Femur (tissue), 1 donor: ENCODE measurements at places on chromosomes 1 and 21.

DNA sequence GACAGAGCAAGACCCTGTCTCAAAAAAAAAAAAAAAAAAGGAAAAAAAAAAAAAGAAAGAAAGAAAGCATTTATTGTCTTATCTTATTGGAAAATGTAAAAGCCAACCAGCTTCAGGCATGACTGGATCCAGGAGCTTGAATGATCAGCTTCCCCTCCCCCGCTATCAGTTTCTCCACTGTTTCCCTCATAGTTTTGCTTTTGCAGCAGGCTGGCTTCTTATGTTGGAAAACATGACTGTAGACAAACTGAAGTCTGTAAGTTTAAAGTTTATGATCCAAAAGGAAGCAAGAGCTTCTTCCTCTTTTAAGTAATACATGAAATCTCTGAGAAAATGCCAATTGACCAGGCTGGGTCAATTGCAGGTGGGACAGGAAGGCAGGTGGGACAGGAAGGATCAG, 52.2 kb downstream of the FHAD1 start:
- no peak for DNase-seq

DNA sequence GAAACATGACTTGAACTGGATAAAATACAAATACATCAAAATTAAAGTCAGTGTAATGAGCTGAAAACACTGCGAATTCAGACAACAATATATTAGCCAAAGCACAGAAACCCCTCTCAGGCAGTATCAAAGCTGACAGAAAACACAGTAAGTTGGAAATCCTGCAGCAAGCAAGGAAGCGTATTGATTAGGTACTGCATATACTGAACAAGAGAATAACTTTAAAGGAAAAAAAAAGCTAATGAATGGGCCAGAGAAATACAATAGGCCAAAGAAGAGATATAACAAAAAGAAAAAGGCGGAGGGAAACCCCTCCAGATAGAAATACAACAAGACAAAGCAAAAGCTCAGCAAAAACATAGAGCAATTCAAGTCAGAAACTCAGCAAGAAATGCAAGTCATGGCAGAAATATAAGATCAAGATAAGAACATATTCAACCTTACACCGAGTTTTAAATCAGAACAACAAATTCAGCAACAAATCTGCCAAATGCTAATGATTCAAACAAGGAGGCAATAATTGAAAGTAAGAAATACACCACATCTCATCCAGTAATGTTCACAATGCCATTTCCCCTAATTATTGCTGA, 299.0 kb downstream of the USH2A start:
- no peak for DNase-seq

- no peak for DNase-seq
Observed at GRCh38 chr1:189275796-189276195, 1201.9 kb downstream of the BRINP3 start.

DNA sequence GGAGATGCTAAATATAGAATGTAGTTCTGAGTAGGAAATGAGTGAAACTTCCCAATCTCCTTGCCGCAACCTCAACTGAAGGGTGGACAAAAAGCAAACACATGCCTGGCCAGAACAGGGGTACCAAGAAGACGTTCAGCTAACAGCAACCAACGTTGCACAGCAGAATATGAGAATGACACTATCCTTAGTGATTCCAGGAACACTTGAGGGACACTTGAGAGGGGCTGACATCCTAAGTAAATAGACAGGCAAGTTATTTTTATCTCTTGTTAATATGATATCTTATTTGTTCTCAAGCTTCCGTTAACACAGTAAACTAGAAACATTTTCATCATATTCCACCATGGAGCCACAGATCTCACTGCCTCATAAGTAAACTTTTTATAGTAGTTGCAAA, 908 bp downstream of the KRTAP19-1 start:
- no peak for DNase-seq

- DNase-seq: no peak
Observed at GRCh38 chr21:25366116-25366515, 241.2 kb downstream of the MRPL39 start.

DNA sequence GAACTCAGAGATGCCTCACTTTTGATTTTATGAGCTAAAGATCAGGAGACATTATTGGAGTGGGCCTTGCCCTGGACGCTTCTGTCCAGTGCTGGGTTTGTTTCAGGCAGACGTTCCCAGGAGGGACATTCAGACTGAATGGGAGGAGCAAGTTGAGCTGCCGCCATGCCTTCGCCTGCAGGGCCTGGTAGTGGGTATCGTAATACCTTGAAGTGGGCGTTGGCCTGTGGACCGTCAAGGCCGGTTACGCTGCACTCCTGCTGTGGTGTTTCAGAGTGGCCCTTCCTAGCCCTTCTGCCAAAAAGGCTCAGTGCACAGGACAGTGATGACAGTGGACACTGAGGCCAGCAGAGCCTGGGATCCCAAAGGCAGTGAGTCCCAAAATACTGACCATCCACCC, 1.6 kb downstream of the FAM3B start:
- no peak for DNase-seq

GRCh38 chr1:1462318-1462966, 9.1 kb upstream of the ATAD3B start:
- no peak for DNase-seq

DNA sequence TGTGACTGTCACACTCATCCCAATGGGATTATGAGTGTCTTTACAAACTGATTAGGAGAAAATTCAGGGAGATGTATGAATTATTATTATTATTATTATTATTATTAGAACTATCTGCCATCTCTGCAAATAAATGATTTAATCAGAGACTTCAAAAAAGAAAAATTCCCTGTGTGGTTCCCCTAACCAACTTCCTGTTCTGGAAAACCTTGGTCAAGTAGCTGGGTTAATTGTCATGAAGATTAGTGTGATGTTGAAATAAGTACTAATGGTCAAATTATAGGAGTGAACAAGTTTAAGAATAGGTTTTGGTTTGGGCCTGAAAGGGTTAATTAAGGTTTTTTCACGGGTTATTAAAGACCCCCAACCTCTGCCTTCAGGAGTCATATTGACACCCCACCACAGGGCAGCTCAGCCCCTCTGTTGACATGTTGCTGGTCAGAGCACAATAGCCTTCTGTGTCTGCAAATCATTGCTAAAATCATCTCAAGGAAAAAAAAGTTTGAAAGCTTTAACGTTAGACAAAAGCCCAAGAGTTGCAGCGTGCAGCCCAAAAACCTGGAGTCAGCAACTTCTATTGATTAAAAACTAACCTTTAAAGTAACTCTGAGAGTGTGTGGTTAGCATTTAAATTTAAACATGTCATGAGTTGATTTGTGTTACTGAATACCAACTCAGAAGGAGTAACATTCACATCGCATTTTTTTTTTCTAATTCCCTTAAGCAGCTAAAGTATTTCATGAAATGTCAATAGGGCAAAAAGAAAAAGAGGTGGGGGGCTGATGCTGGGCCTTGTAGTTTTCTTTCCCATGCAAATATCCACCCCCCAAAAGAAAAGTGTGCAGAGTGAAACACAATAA, 272.5 kb downstream of the TM2D1 start:
- DNase-seq: no peak

DNA sequence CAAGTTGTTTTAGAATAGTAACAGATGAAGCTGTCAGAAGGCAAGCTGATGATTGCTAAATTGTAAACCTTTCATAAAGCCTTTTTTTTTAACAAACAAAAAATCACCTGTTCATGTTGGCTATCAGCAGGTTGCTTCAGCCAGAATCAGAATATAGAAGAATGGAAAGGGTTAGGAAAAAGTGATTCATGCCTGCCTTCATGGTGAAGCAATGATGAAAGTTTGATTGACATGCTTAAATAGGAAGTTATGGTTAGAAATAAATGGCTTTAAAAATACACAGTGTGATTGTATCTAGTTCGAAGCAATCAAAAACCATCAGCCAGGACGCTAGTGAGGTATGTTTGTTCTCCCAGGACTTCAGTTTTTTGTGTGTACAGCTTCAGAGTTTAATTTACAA, 37.9 kb downstream of the GABPA start:
- DNase-seq: no peak

DNA sequence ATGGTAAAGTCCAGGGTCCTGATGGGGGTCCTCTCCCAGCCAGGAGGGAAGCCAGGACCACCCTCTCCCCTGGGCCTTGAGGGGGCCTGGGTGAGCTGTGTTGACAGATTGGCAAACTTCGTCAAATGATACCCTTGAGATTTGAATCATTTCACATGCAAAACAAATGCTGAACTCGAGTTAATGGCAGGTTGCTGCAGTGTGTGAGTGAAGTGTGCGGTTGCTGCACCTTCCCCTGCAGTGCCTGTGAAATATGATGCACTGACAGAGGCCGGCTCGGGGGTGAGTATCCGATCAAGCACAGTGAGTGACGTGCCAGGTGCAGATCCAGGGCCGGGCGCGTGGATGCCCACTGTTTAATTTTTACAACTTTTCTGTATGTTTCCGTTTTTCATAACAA, 5.7 kb upstream of the KRTAP12-1 start:
- no peak for DNase-seq

DNA sequence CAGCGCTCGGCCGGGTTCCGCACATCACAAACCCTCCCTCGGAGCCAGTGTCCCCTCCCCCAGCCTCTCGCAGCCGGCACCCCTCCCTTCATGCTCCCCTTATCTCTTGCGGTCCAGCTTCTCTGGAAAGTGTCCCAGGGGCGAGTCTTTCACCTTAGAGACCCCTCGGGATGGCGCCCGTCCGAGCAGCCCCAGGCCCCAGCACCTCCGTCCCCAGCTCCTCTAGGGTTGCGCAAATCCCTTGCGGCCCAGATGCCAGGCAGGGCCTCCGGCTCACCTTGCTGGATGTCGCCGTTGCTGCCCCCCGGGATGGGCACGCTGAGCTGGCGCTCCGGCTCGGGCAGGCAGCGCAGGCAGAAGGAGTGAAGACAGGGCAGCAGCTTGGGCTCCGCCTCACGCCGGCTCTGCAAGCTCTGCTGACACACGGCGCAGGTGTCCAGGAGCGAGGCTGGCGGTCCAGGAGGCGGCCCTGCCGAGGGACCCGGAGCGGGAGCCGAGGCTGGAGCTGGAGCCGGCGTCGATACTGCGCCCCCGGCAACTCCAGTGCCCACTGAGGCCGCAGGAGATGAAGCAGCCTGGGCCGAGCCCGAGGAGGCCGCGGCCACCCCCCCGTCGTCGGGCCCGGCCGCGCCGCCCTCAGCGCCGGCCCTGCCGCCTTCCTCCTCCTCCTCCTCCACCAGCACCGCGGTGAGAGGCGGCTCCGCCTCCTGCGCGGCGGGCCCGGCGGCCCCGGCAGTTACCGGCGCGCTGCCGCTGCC, 550 bp downstream of the TRIM33 start:
- DNase-seq: peak; percentile 55

GRCh38 chr1:240515505-240515904, 96.5 kb downstream of the GREM2 start:
- DNase-seq: no peak

GRCh38 chr1:49364676-49365075, 588.0 kb upstream of the BEND5 start:
- DNase-seq: no peak

DNA sequence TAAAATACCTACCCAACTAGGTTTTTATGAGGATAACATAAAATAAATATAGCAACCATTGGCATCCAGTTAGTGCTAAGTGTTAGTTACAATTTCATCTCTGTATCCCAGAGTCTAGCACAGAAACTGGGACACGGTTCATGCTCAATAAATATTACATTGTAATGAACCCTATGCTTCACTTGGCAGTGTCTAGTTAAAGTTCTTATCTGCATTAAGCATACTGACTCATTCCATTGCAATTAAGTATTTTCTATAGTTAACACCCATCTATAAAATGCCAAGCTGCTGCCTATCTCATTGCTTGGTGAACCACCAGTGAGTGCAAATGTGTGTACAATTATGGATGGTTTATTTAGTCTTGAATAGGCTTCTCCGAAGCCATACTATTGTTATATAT, 15.2 kb downstream of the CHML start:
- no peak for DNase-seq

DNA sequence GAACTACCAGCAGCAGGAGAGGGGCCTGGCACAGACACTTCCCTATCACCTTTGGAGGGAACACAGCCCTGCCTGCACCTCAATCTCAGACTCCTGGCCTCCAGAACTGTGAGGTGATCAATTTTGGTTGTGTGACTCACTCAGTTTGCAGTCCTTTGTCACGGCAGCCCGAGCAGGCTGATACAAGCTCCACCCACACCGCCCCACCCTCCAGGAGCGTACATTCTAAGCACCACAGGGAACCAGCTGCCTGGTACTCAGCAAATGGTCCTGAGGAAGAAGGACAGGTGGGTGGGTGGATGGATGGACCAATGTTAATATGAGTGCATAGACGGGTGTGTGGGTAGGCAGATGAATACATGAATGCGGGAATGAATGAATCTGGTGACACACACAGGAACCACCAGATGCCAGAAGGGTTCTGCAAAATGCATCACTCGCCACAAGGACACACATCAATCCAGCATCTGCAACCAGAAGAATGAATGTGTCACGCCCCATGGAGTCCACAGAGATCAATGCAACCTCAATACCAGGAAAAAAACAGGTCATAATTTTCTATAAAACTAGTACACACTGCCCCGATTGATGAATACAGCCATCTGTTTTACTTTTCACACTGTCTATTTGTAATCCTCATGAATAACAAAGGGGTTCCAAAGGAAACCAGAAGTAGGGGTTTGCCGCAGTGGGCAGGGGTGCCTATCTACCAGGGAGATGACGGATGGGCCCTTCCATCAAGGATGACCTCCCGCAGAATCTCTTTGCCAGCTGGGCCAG, 284.5 kb downstream of the NPHP4 start:
- DNase-seq: no peak

DNA sequence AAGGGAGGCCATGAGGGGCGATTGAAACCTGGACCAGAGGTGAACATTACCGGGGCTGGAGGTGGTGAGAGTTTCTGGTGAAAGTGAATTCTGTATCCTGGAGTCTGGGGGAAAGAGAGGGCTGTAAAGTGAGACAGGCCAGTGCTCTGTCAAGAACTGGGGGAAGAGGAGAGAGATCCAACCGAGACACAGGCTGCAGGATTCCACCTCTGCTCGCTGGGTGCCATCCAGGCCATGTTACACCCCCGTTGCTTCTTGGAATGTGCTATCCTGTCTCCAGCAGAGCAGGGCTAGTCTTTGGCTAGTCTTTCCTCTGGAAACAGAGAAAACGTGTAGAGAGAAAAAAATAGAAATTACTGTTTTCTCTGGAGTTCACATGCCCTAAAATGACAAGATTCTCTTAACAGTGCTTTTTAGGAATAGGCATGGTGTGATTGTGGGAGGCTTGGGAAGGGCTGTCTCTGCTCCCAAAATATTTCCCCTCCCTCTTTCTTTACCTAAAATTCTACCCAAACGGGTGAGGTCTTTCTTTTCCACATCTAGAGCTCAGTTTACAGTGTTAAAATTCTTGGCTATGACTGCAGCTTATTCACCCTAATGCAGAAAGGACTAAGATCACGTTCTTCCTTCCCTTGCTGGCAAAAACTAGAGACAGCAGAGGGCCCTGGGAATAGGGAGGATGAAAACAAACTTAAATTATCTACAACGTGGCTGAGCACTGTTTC, 16.5 kb upstream of the OVAAL start:
- DNase-seq: no peak

GRCh38 chr1:37945743-37946702, 830 bp downstream of the INPP5B start:
- DNase-seq: peak; percentile 68

GRCh38 chr1:224529844-224530243, 86.3 kb upstream of the CNIH3 start:
- DNase-seq: no peak
